Stimulated activated CD4-positive, alpha-beta T cell treated with anti-CD3 and anti-CD28 coated beads, Interleukin-1b, Interleukin-23, amount 100 ng/mL, for 1 hour (primary cell): ENCODE measurements at places on chromosomes 2 and 18.

- no peak for DNase-seq
Observed at GRCh38 chr2:236658974-236659757, 89.5 kb downstream of the ACKR3 start.

GRCh38 chr18:75844146-75844545 is 416.6 kb upstream of the SMIM21 start:
- no peak for DNase-seq

DNA sequence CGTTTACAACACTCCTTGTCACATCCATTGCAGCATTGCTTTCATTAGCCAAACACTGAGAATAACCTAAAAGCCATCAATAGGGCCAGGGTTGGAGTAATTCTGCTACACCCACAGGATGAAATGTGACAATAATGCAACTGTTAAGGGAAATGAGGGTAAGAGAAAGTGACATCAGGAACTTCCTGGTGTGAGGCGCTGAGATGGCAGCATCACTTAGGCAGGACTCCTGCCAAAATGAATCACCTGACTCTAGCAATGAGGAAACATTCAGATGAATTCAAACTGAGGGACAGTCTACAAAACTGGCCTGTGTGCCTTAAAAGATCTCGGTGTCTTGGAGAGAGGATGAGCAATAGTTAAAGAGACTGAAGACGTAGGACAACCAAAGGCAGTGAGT is 115.6 kb upstream of the AGAP1 start:
- no peak for DNase-seq

DNA sequence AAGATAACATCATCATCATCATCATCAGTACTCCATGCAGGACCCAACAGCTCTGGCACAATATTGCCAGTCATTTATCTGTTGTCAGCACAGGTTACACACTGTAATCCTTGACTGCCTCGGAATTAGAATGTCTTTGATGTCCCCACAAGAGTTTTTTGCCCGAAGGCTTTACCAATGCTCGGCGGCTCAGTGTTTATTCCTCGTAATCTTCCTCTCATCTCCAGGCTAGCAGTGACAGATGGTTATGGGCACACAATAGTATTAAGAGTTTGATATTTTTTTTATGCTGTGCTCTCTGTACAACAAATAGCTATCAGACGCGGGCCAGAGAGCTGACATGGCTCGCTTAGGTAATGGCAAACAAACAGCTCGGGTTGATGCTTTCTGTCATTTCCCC is 515.2 kb downstream of the ZEB2 start:
- no peak for DNase-seq

DNA sequence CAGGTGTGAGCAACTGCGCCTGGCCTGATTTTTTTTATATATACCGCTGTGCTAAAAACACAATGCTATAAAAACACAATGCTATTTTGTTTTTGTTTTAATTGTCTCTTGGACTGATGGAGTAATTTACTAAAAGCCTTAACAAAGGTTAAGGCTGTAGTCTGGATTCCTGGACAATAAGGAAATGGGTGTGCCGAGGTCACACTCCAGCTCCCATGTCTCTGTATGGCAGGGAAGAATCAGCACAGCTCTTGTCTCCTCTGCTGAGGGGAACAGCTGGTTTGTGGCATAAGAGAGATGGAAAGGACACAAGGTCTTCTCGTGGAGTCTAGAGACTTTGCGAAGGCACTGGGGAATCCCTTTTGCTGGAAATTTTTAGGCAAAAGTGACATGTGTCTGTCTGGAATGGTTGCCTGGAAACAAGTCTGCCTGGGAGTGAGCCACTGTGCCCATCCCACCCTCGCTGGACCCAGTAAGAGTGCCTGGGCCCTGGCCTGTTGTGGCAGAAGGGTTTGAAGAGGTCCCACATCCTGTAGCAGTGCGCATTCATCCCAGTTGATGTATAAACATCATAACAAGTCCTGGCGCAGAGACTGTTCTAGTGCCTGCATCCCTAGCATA is 73.1 kb downstream of the MAPK4 start:
- no peak for DNase-seq

GRCh38 chr2:207995887-207996286 is 29.4 kb downstream of the PLEKHM3 start:
- no peak for DNase-seq

- DNase-seq, result no peak
Observed at GRCh38 chr2:165803123-165803760, 9.2 kb upstream of the GALNT3 start.

DNA sequence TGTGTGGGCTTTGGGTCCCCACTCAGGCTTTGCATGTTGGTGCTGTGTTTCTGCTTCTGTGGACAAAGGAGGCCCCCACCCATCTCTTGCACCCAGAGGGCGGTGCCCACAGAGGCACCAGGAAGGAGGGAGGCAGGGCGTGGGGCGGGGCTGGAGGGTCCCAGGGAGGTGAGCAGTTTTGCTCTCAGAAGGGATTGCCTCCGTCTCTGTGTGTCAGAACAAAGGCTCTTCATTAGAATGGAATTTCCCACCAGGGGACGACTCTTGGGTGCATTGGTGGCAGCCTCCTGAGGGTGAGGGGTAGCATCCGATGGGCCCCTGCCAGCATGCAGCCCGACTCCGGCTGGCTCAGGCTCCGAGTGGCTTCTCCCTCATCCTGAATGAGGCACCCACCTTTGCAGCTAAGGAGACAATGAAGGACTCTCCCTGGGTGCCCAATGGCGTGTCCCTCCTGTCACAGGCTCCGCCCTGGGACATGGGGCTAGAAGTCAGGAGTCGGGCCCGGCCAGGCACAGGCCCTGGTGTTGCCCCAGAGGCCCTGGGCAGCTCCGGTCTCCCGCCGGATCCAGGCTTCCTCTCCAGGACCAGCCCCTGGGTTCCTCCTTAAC is 7.0 kb upstream of the ERFE start:
- no peak for DNase-seq
